ENCODE measurements at places on chromosomes 13 and 19. TPM values are rescaled to one million over a fixed set of nuclear protein-coding genes. Genes with fewer than 3 reads are reported as not detected.

DNA sequence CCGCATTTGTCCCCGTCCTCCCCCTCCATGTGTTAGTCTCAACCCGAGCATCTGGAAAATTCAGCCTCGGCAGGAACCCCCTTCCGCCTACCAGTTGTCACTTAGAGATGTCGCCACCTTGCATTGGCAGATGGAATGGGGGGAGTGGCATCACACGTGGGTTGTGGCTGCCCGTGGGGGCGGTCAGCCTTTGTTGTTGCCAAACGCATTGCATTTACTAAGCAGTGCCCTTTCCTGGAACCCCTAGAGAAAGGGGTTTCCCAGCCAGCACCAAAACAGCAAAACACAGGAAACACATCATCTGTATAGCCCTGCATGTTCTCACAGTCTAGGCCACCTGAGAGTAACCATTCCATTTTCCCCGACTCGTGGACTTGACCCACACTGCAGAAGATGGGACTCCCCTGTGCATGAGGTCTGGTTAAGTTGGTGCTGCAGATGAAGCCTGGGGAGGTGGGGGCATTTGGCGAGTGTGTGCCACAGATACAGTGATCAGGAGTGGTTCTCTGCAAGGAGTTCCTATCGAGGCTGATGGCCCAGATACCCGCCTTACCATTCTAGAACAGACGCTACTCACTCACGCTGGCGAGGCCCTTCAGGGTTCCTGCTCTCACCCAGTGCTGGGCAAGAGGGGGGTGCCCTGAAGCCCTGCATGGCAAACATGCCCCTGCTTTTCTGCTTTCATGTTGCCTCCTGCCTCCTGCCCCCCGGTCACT is 38.3 kb downstream of the TMED1 start:
- no peak for DNase-seq

DNA sequence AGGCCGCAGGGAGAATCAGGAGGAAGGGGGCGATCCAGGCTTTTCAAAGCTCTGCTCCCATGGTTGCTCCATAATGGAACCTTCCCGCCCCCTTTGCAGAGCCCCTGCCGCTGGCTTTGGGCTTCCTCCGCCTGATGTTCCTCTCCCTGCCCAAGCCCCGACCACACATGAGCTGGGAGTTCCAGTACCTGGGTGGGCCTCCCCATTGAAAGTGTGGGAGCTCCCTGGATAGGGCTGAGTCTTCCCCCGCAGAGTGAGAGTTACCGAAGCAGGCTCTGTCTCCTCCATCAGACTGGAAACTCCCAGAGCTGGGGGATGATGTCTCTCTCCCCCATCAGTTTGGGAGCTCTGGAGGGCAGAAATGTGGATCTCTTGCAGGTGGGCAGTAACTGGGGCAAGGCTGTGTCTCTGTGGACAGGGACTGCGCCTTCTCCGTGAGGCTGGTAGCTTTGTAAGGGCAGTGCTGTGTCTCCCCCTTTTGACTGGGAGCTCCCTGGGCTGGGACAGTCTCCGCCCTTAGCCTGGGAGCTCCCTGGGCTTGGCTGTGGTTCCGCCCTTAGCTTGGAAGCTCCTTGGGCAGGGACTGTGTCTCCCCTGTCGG is 722 bp downstream of the DCAF15 start:
- DNase-seq = peak; percentile 72

- DNase-seq = peak; percentile 37
Measured at GRCh38 chr19:4654437-4655361, 15.4 kb downstream of the TNFAIP8L1 start.

Gene MEF2B
- 0.50 TPM for total RNA-seq

Gene ZNF610
- 3.3 TPM for total RNA-seq

DNA sequence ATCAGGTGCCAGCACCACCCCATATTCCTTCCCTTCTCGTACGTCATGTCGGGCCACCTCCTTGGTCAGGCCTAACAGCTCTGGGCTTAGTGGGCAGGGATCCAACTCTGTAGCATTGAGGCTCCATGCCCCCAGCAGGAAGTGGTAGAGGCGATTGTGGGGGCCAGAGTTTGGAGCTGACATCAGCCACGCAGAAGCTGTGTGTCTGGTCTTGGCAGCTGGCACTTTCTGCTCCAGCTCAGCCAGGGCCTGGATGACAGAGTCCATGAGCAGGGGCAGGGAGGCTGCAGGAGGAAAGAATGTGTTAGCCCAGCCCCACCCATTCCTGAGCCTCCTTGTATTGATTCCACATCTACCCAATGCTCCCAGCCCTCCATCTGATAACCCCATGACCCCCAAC is 3.0 kb downstream of the PGLYRP2 start:
- DNase-seq = no peak

Measured in right cardiac atrium (tissue), 5 donors.